ENCODE measurements at places on chromosomes 6 and 20. TPM values are rescaled to one million over a fixed set of nuclear protein-coding genes. Genes with fewer than 3 reads are reported as not detected.

DNA sequence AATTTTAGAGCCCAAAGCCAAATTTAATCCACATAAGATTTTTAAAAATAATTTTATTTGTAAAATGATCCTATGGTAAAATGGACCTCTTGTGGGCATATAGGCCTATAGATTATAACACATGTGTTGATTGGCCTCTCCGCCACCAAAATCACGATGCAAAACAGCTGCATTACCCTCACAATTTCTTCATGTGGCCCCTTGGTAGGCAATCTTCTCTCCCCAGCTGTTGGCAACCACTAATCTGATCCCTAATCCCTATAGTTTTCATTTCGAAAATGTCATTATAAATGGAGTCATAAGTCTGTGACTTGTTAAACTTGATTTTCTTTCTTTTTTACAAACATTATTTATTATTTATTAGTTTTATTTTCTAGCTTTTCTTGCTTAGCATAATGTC, 263.9 kb upstream of the SULF2 start:
- DNase-seq: no peak

CTAGE9 gene
- total RNA-seq: not detected

- no peak for DNase-seq
These were observed 89.6 kb upstream of the HMGCLL1 start for GRCh38 chr6:55668591-55668990.

GRCh38 chr6:125095580-125096301, 57.8 kb upstream of the TPD52L1 start:
- no peak for DNase-seq

DNA sequence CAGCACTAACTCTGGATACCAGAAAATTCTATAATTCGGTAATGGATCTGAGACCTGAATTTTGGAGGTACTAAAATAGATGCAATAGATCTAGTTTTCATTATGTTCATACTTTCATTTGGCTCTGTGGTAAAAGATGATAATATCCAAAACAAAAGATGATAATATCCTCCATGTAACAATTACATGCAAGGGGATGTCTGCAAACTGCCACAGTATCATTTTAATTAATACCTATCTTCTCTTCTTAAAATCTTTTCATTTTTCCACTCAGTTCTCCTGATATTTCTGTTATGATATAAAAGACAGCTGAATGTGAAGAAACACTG, 15.6 kb downstream of the BTN2A1 start:
- no peak for DNase-seq

RAB44 gene
- not detected for total RNA-seq

DNA sequence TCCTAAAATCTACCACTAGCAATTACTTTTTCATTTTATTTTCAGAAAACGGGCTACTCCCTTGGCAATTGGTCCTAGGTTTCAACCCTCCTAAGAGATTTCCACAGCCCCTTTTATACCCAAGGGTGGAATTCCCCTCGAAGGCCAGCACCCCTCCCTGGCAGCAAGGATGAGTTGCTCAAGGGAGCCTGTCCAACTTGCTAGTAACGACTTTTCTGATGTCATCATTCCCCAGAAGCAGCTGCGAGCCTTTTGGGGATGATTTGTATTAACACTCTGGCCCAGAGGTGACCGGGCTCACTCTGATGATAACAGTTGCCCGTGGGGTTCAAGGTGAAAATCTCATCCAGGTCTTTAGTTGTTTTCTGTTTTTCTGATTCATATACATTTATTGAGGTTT, 30.7 kb upstream of the NAA20 start:
- no peak for DNase-seq

DNA sequence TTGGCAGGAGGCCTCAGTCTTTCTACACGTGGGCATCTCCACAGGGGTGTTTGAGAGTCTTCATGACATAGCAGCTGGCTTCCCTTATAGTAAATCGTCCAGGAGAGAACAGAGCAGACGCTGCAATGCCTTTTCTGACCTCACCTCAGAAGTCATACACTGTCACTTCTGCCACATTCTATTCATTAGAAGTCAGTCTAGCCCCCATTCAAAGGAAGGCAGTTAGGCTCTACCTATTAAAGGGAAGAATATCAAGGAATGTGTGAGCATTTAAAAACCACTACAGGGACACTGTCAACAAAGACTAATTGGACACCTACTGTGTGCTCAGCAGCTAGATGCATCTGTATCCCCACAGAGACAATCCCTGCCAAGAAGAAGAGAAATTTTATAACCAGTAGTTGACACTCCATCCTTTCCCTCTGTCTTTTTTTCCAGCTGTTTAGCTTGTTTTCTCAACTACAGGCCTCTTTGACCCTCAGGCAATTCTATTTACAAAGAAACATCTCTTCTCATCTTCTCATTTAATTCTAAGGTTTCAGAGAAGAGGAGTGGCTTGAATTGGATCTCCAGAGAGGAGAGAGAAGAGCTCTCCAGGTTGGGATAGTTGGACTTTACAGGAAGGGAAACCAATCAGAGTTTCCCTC, 18.6 kb downstream of the ARMC12 start:
- no peak for DNase-seq

TUBB2B gene
- total RNA-seq: 3.0 TPM

DNA sequence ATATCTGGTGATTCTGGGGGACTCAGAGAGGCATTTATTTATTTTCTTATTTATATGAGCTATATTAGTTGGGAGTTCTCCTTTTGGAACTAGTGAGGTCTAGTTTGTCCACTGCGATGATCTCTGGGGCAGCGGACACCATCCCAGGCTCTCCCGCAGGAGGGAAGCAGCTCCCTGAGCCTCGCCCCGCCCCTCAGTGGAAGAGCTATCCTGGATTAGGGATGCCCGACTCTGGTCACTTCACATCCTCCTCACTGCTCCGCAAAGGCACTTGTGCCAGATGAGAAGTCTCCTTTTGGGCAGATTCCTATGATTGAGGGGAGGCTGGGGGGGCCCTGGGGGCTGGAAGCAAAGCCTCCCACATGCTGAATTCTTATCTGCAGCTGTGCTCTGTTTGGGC, 3.6 kb upstream of the MAS1 start:
- DNase-seq: no peak

GRCh38 chr20:43689165-43689564, 22.3 kb downstream of the MYBL2 start:
- DNase-seq: no peak

- DNase-seq: no peak
These were observed 17.7 kb downstream of the METTL24 start for GRCh38 chr6:110340392-110340965.

ADGRF4 gene
- 3.9 TPM for total RNA-seq

C20orf202 gene
- total RNA-seq: not detected

GRCh38 chr6:75204217-75204958, 1.5 kb downstream of the COL12A1 start:
- DNase-seq: peak; percentile 61

DNA sequence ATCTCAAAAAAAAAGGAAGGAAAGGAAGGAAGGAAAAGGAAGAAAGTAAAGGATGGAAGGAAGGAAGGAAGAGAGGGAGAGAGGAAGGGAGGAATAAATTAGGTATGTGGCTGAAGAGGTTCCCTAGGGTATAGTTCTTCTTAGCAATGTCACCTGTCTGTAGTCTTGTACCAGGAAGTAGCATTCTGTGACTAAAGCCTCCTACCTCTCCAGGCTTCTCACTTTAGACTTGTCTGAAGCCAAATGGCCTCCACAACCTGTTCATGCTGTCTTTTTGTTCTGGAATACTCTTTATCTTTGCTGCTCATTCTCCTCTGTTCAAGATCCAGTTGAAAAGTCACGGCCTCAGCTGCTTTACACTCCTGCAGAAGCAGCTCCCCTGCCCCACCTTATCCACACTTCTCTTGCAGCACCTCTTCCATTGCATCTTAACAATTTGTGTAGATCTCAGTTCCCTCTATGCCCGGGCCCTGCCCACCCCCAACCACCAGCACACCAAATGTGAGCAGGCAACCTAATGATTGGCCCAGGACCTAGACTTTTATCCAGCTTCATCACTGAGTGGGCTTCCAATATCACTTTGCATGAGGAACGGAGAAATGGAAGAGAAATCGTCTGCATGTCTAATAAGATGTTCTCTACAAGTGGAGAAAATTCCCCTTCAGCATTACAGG, 19.1 kb downstream of the GCNT2 start:
- no peak for DNase-seq

DNA sequence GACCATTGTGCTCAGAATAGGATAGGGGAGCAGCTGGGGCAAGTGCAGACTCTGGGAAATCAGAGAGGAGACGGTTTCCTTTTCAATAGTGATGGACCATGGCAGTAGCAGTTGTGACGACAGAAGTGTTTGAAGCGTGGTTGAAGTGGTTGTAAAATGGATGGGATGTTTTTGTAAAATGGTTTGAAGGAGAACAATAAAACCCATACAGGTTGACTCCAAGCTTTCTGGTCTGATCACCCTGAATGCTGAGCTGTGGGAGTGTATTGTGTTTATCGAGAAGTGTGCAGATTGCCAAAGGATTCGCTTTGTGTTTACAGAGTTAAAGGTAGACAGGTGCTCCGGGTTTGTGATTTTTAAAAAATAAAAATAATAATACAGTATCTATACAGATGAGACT, 255.2 kb upstream of the SULF2 start:
- no peak for DNase-seq

DNA sequence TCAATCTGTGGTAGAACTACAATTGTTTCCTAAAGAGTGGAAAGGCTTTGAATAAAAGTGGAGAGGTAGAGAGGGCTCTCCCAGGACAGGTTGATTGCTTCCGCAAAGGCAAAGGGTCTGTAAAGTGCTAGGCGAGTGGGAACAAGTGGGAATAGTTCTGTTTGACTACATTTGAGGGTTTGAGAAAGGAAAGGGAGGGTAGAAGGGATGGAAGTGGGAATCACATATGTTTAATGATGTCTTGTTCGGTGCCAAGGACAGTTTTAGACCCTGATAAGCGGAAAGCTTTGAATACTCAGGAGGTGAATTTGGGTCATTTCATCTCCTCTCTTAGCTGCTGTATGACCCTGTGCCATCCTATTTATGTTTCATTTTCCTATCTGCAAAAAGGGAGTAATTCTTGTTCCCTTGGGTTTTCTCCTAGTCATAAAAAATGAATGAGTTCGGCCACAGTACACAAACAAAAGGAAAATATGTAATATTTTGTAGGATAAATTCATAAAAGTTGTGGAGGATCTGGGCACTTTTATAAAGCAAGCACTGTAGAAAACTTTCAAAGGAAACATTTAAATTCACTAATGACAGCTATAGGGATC, 1.7 kb upstream of the PIM1 start:
- no peak for DNase-seq

GRCh38 chr20:60066438-60066823, 108.2 kb downstream of the CDH26 start:
- no peak for DNase-seq

PRSS16 gene
- total RNA-seq: 14.3 TPM

DNA sequence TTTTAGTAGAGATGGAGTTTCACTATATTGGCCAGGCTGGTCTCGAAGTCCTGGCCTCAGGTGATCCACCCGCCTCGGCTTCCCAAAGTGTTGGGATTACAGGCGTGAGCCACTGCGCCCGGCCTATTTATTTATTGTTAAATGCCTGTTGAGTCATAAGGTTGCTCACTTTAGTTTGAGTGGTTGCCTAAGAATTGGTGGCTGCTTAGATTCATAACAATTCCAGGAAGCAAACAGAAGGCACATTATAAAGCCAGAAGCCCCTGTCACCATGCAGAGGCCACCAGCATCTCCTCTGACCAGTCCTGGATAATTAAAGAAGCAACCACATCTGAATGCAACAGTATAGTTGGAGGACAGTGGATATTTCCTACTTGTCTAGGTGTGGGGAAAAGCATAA, 24.0 kb upstream of the ARMH2 start:
- peak; percentile 18 for DNase-seq

ADGRB3 gene
- total RNA-seq: not detected

NR2E1 gene
- not detected for total RNA-seq

SLC17A1 gene
- total RNA-seq: 0.64 TPM

All from Caki2 (cell line).